ENCODE measurements at places on chromosomes 3 and 15.

DNA sequence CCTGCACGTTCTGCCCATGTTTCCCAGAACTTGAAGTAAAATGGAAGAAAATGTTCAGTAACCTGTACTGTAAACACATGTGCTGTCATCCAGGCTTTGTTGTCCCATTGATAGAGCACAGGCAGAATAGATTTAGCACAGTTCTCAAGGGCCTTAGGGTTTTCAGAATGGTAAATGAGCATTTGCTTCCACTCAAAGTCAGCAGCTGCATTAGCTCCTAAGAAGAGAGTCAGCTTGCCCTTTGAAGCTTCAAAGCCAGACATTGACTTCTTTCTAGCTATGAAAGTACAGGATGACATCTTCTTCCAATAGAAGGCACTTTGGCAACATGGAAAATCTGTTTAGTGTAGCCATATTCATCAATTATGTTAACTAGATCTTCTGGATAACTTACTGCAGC, 76.2 kb upstream of the TMEM108 start:
- DNase-seq, result no peak

DNA sequence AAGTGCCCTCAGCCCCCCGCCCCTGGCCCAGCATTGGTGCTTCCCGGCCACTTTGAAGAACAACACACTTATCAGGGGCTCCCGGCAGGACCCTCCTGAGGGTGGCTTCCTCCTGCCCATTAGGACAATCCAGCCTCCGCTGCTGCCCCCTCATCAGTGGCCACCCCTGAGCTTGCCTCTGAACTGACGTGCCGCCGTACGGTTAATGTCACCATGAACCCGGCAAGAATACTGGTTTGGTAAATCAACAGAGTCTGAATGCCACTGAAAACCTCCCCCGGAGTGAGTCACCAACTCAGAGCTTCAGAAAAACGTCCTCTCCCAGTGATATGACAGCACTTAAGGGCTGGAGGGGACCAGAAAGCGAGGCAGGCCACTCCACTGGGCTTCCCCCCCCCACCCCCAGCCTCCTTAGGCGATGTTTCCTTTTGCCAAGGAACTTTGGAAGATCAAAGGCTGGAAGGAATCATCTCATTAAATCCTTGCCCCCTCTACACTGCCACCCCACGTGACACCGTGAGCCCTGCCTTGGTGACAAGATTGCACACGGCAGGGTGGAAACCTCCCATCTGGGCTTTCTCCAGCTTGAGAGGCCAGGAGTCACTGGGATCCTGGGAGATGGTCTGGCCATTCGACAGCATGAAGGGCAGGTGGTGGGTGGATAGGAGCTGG, 142.1 kb downstream of the NUP210 start:
- DNase-seq, result no peak

GRCh38 chr15:80635953-80636352, 59.2 kb upstream of the ABHD17C start:
- DNase-seq, result no peak

DNA sequence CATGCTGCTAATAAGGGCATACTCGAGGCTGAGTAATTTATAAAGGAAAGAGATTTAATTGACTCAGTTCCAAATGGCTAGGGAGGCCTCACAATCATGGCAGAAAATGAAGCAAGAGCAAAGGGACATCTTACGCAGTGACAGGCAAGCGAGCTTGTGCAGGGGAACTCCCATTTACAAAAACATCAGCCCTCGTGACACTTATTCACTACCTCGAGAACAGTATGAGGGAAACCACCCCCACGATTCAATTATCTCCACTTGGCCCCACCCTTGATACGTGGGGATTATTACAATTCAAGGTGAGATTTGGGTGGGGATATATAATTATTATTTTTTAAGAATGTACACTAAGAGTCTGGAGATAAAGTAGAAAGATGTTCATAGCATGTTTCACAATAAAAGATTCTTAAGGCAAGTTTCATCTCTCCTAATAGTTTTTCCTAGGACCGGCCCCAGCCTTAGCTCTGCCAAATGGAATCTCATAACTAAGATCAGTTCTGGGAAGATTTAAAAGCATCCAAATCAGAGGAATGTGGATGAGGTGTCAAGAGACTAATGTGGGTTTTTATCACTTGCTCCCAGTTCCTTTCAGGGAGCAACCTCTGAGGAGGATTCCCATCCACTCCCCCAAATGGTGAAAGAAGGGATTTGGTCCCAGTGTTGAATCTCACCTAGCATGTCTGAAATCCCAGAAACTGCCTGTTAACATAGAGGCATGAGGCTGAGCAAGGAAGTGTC, 221.0 kb downstream of the ZMAT3 start:
- DNase-seq, result no peak

DNA sequence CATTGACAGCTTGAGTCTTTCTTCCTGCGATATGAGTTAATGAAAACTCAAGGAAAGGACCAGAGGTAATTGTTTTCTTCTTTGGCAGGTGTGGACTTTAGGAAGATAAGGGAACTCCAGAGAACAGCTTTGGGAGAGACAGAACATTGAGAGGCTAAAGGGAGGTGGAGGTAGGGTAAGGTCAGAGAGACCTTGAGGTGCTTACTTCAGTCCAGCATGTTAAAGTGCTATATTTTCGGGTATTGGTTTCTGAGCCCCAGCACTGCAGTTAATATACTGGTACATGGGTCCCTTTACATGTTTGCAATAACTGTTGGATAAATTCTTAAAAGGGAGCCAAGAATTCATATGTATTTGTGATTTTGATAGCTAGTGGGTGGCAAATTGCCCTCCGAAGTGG, 322.1 kb downstream of the THSD4 start:
- DNase-seq, result no peak

All from stimulated activated CD4-positive, alpha-beta T cell treated with anti-CD3 and anti-CD28 coated beads, Interleukin-1b, Interleukin-23, amount 100 ng/mL, for 24 hours (primary cell).